ENCODE measurements at places on chromosomes 13 and 19. TPM values are rescaled to one million over a fixed set of nuclear protein-coding genes. Genes with fewer than 3 reads are reported as not detected.

CLDN10 gene
- polyA plus RNA-seq = 0.50 TPM

GPC5 gene
- 1.6 TPM for polyA plus RNA-seq

GJB6 gene
- polyA plus RNA-seq = 0.05 TPM

SIGLEC12 gene
- polyA plus RNA-seq = 0.05 TPM

EDDM13 gene
- 0.32 TPM for polyA plus RNA-seq

PSG7 gene
- polyA plus RNA-seq = not detected

FPR2 gene
- polyA plus RNA-seq = 0.09 TPM

SLC15A1 gene
- polyA plus RNA-seq = not detected

SULT2A1 gene
- not detected for polyA plus RNA-seq

SHANK1 gene
- polyA plus RNA-seq = 1.9 TPM

EFNB2 gene
- polyA plus RNA-seq = 10.7 TPM

EML2 gene
- 19.0 TPM for polyA plus RNA-seq

DNA sequence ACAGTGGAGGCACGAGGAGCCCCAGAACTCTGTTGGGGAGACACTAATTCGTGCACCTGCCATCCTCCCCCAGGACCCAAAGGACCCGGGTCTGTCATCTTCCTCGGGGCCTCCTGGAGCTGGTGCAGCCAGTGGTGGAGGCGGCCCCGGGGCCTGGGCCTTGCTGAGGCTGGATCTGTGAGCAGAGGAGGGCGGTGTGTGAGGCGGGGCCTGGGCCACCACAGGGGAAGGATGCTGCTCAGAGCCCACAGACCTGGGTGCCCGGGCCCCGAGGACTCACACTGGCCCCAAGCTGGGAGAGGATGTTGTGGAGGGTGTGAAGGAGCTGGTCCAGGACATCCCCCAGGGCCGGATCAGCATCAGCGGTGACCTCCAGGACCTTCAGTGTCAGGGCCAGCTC, 8.3 kb downstream of the IFNL3 start:
- DNase-seq = no peak

GRCh38 chr13:29817604-29818378, 32.6 kb downstream of the UBL3 start:
- DNase-seq = no peak

- no peak for DNase-seq
Measured at GRCh38 chr13:99949679-99950413, 21.7 kb downstream of the ZIC5 start.

- DNase-seq = no peak
Measured at GRCh38 chr13:50267066-50267465, 251.8 kb downstream of the KCNRG start.

- DNase-seq = peak; percentile 66
Measured at GRCh38 chr13:46896341-46897137, at the start of gene HTR2A. Gene HTR2A, minus strand, starts transcription at chr13:46897053. Its CDS starts 1,147 bp downstream, at chr13:46895906.

DNA sequence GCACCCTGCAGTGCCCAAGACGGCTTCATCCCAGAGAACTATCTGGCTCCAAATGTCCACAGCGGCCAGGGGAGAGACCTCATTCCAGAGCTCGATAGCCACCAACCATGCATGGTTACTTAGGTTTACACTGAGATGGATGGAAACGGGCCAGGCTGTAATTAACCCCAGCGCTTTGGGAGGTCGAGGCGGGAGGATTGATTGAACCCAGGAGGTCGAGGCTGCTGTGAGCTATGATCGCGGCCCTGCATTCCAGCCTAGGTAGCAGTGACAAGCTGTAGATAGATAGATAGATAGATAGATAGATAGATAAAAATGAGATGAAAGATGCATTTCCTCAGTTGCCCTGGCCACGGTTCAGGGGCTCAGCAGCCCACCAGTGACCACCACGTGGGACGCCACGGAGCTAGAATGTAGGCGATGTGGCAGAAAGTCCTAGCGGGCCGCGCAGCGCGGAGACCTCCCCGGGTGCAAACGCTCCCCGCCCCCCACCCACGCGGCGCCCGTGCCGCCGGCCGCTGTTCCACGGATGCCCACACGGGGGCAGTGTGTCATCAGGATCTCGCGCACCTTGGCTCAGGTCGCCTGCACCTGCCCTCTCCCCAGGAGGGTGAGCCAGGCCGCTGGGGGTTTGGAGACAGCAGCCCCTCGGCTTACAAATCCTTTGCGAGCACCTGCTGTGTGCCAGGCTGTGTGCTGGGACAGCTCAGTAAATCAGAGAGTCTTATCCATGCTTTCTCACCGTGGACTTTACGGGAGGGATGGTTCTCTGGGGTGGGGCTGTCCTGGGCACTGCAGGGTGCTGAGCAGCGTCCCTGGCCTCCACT, 13.5 kb upstream of the TLE5 start:
- peak; percentile 84 for DNase-seq

GRCh38 chr13:31538067-31539042, 201.0 kb upstream of the RXFP2 start:
- DNase-seq = no peak

- no peak for DNase-seq
Measured at GRCh38 chr19:38879400-38879751, 1.3 kb upstream of the RINL start.

- no peak for DNase-seq
Measured at GRCh38 chr19:56177564-56178243, 1.9 kb downstream of the GALP start.

GRCh38 chr19:8233370-8233769, 24.2 kb downstream of the CERS4 start:
- DNase-seq = no peak

DNA sequence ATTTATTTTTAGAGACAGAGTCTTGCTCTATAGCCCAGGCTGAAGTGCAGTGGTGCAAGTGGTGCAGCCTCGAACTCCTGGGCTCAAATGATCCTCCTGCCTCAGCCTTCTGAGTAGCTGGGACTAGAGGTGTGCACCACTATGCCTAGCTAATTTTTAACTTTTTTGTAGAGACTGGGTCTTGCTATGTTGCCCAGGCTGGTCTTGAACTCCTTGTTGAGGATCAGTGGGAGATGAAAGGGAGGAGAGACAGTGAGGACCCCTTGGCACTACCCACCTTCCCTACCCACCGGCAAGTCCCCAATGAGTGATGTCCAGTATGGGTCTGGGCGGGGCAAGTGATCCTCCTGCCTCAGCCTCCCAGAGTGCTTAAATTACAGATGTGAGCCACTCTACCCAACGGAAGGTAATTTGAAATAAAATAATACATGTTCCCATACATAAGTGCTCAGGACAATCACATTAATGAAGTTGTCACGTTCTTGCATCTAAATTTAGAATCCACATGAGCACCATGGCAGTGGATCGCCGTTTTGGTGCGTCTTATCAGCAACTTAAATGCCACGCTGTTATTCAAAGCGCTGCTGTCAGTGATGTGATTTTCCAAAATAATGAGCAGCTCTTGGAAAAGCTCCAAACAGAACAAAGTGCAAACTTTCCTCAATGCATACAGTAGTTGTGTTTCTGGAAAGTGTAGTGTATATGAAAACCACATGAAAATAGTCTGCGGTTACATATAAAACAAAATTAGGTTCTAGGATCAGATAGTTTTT, 5.9 kb upstream of the ARL11 start:
- DNase-seq = peak; percentile 38

- DNase-seq = no peak
Measured at GRCh38 chr19:4043401-4043800, 23.3 kb downstream of the ZBTB7A start.

GRCh38 chr19:11226716-11227166, 12.7 kb upstream of the ANGPTL8 start:
- DNase-seq = no peak

DNA sequence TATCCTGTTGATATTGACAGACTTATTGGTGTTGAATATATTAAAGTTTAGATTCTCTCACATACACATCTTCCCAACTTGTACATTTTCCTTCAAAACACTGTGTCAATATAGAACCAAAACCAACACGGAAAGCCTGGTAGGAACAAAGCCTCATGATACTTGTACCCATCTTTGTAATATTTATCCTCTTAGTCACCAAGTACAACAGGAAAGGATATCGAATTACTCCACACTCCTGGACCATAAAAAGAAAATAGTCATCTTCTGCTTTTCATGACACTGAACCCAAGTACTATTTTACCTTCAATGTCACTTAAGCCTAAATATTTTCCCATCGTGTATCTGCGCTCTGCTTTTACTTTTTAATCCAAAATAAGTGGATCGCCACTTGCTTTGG, 702.9 kb upstream of the PCDH9 start:
- no peak for DNase-seq

DNA sequence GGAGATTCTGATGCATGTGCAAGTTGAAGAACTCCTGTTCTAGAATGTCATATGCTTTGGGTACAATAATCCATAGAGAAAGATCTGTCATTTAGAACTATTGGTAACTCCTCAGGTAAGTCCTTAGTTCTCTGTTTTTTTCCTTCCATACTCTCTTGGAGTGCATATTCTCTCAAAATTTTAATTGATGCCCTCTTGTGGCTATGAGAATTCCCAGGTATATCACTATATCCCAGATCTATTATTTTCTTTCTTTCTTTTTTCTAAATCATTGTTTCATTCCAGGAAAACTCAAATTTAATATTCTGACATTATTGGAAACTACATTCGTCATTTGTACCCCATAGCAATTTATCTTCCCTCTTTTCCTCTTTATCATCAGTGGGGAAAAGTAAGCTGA, 485.4 kb downstream of the KLF5 start:
- no peak for DNase-seq

DNA sequence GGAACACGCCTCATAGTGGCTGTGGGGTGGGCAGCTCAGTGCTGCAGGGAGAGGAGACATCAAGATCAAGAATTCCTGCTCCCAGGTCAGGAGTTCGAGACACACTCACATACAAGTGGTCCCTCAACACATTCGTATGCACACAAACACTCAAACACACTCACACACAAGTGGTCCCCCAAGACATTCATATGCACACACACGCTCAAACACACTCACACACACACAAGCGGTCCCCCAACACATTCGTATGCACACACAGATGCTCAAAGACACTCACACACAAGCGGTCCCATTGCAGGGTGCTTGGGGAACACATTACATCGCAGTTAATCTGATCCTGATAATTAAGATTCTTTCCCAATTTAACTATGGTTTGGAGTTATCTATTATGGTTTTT, 28.2 kb downstream of the FCGBP start:
- no peak for DNase-seq

GRCh38 chr19:51799034-51799773, 4.2 kb downstream of the FPR3 start:
- peak; percentile 95 for DNase-seq

GRCh38 chr13:30870049-30870884, 35.8 kb upstream of the MEDAG start:
- peak; percentile 90 for DNase-seq

- DNase-seq = no peak
Measured at GRCh38 chr13:79805317-79805716, 324.4 kb downstream of the NDFIP2 start.

GRCh38 chr13:94174009-94174408, 305.5 kb downstream of the DCT start:
- DNase-seq = no peak

GRCh38 chr19:29546583-29547190, 20.9 kb downstream of the VSTM2B start:
- DNase-seq = no peak

- peak; percentile 18 for DNase-seq
Measured at GRCh38 chr19:33429891-33430673, 56.6 kb downstream of the CEBPG start.

All from right cardiac atrium (tissue), 5 donors.